ENCODE measurements at places on chromosomes 5 and 9.
A peak's percentile ranks its signal among the peaks of the same experiment; 100 is the strongest.

GRCh38 chr9:122015170-122015821 lies 77.8 kb downstream of the TTLL11 start:
- no peak for DNase-seq
- H3K36me3 ChIP-seq = peaks cover 5% of the 10 kb centered on the region
- no peak overlapping the region for H3K4me3 ChIP-seq
- peaks cover 5% of the 10 kb centered on the region for H3K4me1 ChIP-seq
- H3K27ac ChIP-seq = no peak overlapping the region

- peak; percentile 7 for DNase-seq
- H3K27me3 ChIP-seq = no peaks in the 10 kb centered on the region
- H3K4me1 ChIP-seq = peaks cover 21% of the 10 kb centered on the region
- no peak overlapping the region for H3K27ac ChIP-seq
- H3K36me3 ChIP-seq = peaks cover 34% of the 10 kb centered on the region
These were observed 4.3 kb upstream of the ZNF510 start for GRCh38 chr9:96782235-96782634.

GRCh38 chr5:131846536-131846935 lies 49.7 kb upstream of the FNIP1 start:
- no peaks in the 10 kb centered on the region for H3K4me1 ChIP-seq
- DNase-seq = no peak
- H3K36me3 ChIP-seq = peaks cover 23% of the 10 kb centered on the region

- DNase-seq = no peak
- no peaks in the 10 kb centered on the region for H3K36me3 ChIP-seq
- no peaks in the 10 kb centered on the region for H3K4me1 ChIP-seq
- peaks cover 36% of the 10 kb centered on the region for H3K27me3 ChIP-seq
- H3K27ac ChIP-seq = no peak overlapping the region
These were observed 482 bp downstream of the SLC27A6 start for GRCh38 chr5:128965638-128966302.

- H3K27ac ChIP-seq = no peak overlapping the region
- H3K36me3 ChIP-seq = no peaks in the 10 kb centered on the region
- no peaks in the 10 kb centered on the region for H3K4me1 ChIP-seq
- no peak overlapping the region for H3K4me3 ChIP-seq
- no peak for DNase-seq
These were observed 195.0 kb upstream of the GHR start for GRCh38 chr5:42228279-42228678.

GRCh38 chr5:88997937-88998336 lies 115.0 kb upstream of the MEF2C start:
- DNase-seq = no peak
- H3K27me3 ChIP-seq = peaks cover 4% of the 10 kb centered on the region
- H3K4me1 ChIP-seq = no peaks in the 10 kb centered on the region
- H3K4me3 ChIP-seq = no peak overlapping the region
- no peak overlapping the region for H3K27ac ChIP-seq

- no peak for DNase-seq
- H3K4me3 ChIP-seq = no peak overlapping the region
- no peaks in the 10 kb centered on the region for H3K27me3 ChIP-seq
- peaks cover 2% of the 10 kb centered on the region for H3K36me3 ChIP-seq
These were observed 109.3 kb upstream of the CPEB4 start for GRCh38 chr5:173778784-173779304.
